ENCODE measurements at places on chromosomes 4 and X.

DNA sequence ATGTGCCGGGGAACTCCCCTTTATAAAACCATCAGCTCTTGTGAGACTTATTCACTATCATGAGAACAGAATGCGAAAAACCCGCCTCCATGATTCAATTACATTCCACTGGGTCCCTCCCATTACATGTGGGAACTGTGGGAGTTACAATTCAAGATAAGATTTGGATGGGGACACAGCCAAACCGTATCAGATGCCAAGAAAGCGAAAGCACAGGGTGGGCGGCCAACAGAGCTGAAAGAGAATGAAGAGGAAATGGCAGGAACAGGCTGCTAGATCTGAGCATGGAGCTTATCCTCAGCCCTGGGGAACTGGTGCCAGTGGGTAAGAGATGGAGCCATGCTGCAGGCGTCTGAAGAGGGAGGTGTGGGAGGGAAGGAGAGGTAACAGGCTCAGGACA is 117.7 kb upstream of the PNPLA4 start:
- DNase-seq, result no peak

DNA sequence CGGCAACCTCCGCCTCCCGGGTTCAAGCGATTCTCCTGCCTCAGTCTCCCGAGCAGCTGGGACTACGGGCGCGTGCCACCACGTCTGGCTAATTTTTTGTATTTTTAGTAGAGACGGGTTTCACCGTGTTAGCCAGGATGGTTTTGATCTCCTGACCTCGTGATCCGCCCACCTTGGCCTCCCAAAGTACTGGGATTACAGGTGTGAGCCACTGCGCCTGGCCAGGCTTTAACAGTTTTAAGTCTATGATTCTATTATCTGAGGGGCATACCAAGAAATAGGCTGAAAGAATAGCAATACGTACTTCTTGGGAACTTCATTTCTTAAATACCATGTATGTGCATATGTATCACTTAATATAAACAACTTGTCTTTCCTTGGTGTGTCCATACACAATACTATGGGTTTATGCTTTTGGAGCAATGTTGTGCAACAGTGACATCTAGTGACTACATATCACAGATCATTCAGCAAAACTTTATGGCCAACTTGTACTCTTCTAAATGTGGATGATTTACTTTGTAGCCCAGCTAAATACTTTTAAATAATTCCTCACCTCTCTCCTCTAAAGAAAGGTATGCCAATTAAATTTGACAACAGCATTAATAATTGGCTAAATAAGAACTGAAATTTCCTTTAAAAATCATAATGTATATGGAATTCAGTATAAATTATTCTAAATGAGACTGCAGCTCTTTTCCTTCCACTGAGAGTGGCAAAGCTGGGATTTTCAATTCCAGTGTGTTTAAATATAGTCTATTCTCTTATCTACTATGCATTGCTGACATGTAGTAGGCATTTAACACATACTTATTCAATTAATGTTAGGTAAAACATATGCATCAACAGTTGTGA is 10.4 kb downstream of the SLC9B1 start:
- DNase-seq, result no peak

GRCh38 chr4:152422817-152423320 is 113.0 kb downstream of the FBXW7 start:
- DNase-seq, result no peak

- DNase-seq, result no peak
Measured at GRCh38 chr4:101855239-101855638, 64.7 kb downstream of the BANK1 start.

DNA sequence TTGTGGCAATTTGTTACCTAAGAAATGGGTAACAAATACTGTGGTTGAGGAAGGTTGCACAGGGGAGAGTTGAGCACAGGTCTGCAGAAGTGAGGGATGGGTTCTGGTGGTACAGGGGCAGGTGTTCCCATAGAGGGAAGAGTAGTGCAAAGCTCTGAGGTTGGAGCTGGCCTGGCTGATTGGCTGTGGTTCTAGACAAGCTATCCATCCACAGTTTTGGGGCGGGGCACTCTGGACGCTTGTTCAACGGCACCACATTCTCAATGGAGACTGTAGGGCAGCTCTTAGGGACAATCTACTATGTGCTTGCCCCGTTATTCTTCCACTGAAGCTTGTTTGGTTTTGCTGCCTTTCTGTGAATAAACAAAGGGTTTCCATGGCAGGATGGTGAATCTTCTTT is 35.4 kb downstream of the NAT8L start:
- no peak for DNase-seq

DNA sequence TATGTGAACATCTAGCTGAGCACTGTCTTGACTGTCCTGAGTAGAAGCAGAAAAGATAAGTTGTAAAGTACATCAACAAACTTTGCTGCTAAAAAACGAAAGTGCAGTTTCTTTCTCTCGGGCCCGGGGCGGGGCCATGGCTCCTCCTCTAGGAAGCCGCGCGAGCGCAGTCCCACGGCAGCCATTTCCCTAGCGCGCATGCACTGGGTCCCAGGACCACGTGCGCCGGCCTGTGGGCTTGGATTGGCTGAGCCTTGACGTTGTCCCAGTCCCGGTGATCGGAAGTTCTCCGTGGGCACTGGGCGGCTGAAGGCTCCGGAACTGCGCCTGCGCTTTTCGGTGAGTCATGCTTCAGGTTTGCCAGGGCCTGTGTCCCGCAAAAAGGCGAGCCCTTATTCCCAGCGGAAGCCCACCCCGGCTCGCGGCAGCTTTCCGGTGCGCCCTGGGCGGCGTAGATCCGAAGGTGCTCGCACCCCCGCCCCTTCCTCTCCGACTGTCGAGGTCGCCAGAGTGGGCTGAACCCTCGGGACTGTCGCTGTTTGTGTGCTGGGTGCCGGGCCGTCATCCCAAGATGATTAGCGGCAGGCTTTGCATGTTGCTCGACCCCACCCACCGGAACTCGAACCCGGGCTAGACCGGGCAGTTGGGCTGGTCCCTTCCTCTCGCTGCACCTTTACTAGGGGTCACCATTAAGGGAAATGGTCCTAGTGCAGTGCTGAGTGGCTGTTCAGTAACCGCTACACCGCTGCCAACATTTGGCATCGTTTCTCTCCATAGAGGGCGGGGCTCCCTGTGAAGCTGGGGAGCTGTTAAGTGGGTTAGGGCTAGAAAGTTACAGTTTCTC is at the start of gene TCEANC:
Gene TCEANC, plus strand, starts transcription at position 292 of the 844 bp plus-strand sequence. CDS start 9,368 bp downstream, outside the sequence.
- DNase-seq, result peak; percentile 93

GRCh38 chr4:165222651-165222994 is 15.3 kb downstream of the KLHL2 start:
- DNase-seq, result no peak

DNA sequence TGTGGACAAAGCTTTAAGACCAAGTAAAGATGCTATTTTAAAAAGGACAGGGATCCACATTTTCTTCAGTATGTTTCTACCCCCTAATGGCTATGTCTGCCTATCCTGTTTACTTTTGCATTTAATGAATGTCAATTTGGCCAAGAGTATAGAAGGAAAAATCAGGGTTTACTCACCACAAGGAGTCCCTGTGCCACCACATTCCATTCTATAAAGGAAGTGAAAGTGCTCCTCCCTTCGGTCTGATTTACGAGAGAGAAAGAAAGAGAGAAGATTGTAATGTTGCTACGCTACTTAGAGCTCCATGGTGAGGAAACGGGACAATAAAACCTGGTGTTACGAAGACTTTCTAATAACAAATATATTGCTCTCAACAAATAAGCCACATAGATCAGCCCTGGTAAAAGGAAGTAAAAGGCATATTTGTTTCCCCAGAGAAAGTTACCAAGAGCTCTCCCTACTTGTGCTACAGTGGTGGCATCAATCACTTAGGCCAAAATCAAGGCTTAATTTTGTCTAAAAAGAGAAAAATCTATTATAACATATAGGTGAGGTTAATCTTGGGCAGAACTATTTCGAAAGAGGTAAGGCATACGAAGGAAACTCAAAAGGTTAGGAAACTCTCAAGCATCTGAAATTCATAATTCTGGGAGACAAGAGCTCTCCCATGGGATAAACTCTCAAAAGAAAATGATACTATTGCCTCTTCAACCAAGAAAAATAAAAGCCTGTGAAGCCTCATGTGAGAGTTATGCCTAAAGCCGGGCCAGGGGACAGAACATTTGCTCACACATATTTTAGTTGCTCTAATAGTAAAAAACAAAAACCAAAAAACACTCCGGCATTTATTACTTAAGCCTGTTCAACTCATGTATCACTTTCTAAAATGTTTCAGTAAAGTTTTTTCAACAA is 29.5 kb downstream of the TAPT1 start:
- DNase-seq, result no peak

DNA sequence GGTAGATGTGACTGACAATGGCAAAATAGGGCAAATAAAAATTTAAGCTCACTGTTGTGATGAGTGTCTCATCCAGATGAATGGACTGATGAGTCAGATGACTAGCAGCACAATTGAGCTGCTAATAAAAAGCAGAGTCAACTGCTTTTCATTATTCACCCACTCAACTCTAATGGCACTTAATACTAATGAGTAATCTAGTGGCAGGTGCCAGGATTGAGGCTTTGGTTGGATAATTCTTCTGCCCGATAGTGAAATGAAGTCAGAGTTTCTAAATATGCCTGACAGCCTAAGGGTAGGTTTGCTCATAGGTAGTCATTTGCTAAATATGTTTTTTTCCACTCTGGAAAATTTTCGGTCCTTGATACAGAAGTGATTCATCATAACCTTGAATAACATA is 10.4 kb downstream of the OGT start:
- DNase-seq, result no peak

DNA sequence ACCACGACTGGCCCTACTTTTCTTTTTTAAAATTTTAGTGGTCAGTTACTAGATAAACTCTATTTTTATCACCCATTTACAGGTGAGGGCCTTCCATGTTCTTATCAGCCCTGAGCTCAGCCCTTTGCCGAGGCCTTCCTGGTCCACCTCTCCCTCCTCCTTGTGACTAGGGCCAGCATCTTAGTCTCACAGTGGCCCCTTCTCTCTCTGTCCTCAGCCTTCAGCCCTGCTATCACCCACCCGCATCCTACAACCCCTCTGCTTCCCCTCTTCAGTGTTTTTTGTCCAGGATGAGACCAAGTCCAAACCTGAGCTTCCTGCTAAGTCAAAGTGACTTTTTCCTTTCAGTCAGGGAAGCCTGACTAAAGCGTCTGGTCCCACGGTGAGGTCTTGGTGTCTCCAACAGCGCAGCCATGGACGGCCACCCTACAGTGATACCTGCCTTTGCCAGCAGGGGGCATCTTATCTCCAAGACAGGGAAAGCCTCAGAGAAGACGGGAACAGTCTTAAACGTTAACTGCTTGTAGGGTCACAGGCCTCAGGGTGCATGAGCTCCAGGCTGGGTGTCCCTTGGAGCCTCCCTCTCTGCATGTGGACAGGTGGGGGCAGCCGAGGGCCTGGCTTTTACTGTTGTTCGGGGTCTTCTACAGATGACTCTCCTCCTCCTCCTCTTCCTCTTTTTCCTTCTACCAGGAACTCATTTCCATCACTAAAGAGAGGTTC is 11.7 kb upstream of the GAGE10 start:
- peak; percentile 70 for DNase-seq

- no peak for DNase-seq
Measured at GRCh38 chrX:3393178-3393577, 46.7 kb upstream of the MXRA5 start.

- no peak for DNase-seq
Measured at GRCh38 chrX:40622479-40623138, 619 bp upstream of the MPC1L start.

GRCh38 chr4:121071640-121072223 is 603 bp downstream of the NDNF start:
- DNase-seq, result no peak

- no peak for DNase-seq
Measured at GRCh38 chrX:101429934-101430333, 21.9 kb downstream of the HNRNPH2 start.

- DNase-seq, result no peak
Measured at GRCh38 chr4:34365946-34366345, 1878.4 kb downstream of the ARAP2 start.

- no peak for DNase-seq
Measured at GRCh38 chrX:105706041-105706440, 116.3 kb upstream of the NRK start.

DNA sequence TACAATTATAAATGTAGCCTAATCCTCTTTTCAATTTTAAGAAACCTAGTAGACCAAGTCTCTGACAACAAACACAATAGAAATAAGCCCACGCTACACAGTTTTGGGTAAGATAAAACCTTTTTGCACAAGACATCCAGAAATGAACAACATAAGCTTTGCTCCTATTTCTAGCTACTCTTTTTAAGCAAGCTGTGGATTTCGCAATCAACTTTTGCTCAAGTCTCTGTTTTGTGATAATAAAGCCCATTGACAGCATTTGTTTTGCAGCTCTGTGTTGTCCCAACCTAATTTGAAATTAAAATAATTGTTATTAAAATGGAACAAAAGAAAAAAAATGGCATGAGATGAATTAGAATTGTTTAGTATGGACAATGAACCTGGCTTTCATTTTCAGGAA is 287.9 kb upstream of the PUDP start:
- DNase-seq, result no peak

GRCh38 chr4:115851918-115852766 is 738.7 kb upstream of the NDST4 start:
- peak; percentile 61 for DNase-seq

DNA sequence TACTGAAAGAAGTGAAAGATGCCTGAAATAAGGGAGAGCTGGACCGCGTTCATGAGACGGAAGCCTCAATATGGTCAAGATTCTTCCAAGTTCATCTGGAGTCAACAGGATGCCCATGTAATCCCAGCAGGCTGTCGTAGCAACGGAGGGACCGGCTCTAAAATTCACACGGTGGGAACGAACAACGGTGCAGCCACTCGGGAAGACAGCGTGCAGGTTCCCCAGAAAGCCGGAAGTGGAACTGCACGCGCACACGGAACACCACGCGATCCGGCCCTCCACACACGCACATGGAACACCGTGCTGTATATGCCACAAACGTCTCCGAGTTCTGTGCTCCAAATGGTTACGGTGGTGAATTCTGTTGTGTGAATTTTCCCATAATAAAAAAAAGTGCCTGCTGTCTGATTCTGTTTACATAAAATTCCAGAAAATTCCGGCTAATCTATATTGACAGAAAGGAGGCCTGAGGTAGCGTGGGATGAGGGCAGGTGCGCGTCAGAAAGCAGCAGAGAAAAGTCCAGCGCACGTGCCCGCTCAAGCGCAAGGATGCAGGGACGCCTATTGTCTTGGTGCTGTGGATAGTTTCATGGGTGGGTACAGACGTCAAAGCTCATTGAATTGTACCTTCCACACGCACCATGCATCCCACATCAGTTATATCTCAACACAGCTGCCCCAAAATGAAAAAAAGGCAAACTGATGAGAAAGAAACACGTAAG is 31.2 kb downstream of the PPP2R3B start:
- no peak for DNase-seq

GRCh38 chr4:101345596-101346350 is 1.6 kb downstream of the PPP3CA start:
- DNase-seq, result peak; percentile 75

DNA sequence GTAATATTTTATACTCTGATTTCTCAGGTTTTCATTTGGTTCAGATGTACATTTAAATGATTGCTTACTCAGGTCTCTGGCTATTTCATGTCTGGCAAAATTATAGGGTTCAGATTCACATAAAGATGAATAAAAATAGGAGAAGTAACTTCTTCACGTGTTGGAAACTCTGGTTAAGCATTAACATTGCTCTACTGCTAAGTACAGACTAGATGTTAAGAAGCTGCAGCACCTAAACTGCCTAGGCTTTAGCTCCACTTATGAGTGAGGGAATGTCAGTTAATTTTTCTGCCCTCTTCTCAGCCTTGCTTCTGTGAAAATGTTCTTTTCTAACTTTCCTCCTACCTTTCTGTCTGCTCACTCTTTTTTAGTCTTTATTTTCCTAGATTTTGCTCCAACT is 361.2 kb downstream of the ARAP2 start:
- DNase-seq, result no peak

All from ecto neural progenitor cell (in vitro differentiated cells).